ENCODE measurements at places on chromosomes 2 and 18.
A peak's percentile ranks its signal among the peaks of the same experiment; 100 is the strongest.

DNA sequence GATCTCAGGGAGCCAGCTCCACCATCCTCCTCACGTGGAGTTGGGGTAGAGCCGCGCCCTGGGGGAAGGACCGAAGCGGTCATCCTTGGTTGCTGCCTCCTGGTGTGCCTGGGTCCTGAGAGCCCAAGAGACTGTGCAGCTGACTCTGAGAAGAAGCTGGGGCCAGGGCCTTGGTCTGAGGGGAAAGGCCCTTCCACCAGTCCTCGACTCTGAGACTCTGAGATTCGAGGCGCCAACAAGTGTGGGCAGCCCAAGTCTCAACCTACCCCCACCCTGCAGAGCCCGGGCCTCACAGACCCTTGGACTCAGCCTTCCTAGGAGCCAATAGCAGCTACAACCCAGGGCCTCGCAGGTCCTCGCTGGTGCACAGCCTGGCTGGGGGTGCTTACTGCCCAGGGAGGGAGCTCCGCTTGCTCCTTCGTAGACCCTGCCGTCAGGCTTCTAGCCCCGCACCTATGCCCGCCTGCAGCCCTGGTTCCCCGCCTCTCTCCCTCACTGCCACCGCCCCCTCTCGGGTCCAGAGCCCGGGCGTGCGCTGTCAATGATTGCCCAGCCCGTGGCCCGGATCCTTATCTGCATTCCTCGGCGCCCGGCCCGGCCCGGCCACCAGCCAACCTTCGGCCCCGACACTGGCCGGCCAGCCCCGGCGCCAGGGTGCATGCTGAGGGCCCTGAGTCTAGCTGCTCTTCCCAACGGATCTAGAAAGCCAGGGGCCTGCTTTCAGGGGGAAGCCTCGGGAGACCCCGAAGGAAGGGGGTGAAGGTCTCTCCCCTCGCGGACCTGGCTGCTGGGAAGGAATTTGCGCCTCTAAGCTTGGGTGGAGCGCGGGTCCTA, 2.0 kb downstream of the IHH start:
- peak; percentile 30 for DNase-seq

GRCh38 chr2:64819361-64819760, 165.6 kb upstream of the SERTAD2 start:
- no peak for DNase-seq

GRCh38 chr2:207502577-207503198, 27.1 kb upstream of the CREB1 start:
- DNase-seq: no peak

- DNase-seq: no peak
Observed at GRCh38 chr2:7707723-7708122, 790.5 kb downstream of the RNF144A start.

- no peak for DNase-seq
Observed at GRCh38 chr2:46876741-46877384, 38.7 kb downstream of the MCFD2 start.

GRCh38 chr2:213166109-213166508, 14.7 kb upstream of the IKZF2 start:
- DNase-seq: no peak

DNA sequence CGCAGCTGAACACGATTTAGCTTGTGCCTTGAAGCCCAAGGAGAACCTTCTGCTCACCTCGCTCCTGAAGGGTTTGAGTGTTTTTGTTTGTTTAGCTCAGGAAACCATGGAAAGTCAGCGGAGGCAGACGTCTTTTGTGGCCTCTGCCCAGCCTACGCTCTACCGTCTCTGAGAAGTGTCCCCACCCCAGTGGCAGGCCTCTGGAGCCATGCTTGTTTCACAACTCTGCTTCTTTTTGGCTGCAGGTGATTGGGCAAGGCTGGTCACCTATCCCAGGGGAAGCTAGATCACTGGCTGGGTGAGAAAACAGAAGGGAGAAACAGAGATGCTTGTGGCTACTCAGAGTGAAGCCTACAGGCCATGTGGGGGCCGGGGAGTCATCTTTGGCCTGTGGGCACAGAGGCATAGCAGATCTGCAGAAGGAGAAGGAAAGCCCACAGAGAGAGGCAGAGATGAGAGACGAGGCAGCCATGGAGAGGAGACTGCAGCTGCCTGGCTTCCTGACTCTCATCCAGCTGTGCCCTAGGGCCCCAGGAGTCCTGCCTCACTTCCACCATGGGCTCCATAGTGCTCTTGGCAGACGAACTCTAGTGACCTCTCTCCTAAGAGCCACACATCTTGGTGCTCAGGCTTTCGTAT, 50.1 kb downstream of the CIB4 start:
- DNase-seq: no peak

- no peak for DNase-seq
Observed at GRCh38 chr2:233463586-233463985, 103.0 kb downstream of the USP40 start.

- DNase-seq: no peak
Observed at GRCh38 chr2:164903204-164903603, 52.1 kb downstream of the SLC38A11 start.

- no peak for DNase-seq
Observed at GRCh38 chr18:22983175-22983574, 50.0 kb downstream of the RBBP8 start.

DNA sequence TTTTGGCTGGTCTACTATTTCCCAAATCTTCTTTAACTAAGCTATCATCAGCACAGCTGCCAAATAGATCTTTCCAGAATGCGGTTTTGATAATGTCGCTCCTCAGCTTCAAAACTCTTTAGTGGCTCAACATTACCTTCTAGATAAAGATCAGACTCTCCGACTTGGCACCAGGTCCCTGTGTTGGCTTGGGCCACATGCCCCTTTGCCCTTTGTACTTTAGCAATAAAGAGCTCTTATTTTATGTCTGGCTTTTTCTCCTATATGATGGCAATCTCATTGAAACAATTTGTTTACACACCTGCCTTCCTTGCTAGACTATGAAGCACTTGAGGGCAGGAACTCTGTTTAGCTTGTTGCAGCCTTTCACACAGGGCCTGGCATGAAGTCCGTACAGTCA, 128.9 kb upstream of the GATA6 start:
- no peak for DNase-seq

DNA sequence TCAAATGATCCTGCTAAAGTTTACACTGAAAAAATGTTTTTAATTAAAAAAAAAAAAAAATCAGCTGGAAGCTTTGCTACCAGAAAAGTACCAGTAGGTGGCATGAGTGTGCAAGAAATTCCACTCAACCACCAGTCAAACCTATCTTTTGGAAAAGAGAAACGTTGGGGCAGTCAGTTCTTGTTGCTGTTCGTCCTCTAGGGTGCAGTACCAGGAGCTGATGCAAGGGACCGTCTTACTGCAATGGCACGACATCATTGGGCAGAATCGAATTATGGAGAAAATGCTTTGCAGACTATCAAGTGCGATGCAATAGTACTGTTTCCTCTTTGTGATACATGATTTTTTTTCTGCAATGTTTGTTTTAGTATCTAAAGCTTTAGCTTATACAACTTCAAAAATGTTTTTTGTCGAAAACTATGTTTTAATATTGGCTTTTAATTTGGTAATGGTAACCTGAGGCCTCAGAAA, 18.3 kb downstream of the YPEL5 start:
- peak; percentile 41 for DNase-seq

DNA sequence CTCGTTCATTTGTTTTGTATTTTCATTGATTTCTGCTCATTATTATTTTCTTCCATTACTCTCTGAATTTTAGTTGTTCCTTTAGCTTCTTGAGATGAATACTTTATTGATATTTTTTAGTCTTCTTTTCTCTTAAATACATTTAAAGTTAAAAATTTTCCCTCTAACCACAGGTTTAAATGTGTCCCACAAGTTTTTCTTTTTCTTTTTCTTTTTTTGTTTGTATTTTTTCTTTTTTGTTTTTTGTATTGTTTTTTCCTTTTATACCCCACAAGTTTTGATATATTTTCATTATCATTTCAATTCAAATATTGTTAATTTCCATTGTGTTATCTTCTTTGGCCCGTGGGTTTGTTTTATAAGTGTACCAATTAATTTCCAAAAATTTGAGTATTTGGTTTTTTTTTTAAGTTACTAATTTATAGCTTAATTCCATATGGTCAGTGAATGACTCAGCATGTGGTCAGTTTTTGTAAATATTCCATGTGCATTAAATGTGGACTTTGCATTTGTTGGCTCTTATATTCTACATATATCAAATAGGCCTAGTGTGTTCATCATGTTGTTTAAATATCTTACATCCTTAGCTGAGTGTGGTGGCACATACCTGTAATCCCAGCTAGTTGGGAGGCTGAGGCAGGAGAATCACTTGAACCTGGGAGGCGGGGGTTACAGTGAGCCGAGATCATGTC, 16.2 kb downstream of the CENPO start:
- no peak for DNase-seq

DNA sequence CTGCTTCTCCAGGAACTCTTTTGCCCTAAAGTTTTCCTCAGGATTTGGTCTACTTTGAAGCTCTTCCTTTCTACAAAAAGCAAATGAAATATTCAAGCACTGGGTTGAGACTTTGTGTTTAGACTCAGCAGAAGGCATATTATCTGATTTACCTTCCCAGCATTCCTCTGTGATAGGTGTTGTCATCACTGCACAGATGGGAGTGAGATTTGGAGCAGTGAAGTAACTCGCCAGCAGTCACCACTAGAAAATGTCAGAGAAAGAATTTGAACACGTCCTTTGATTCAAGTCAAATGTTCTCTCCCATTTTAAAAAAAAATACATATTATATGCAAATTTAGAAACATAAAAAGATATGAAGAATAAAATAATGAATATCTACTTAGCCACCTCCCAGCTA, 112.2 kb downstream of the DNAH6 start:
- no peak for DNase-seq

GRCh38 chr2:241066171-241066892, 35.8 kb downstream of the MTERF4 start:
- peak; percentile 14 for DNase-seq

GRCh38 chr2:45047301-45047700, 38.0 kb upstream of the SIX2 start:
- DNase-seq: no peak
